ENCODE measurements at places on chromosomes 11 and 22.

DNA sequence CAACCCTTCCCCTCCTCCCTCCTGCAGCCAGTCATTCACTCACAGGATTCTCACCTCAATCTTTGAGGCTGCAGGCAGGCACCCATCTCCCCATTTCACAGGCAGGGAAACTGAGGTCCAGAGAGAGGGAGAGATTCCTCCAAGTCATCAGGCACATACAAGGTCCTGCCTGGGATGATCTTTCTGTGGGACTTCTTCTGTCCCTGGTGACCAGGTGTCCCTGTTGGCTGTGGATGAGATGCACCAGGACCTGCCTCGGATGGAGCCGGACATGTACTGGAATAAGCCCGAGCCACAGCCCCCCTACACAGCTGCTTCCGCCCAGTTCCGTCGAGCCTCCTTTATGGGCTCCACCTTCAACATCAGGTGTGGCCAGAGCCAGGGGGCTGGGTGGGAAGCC is 7.8 kb downstream of the FTH1 start:
- no peak for DNase-seq

- no peak for DNase-seq
Observed at GRCh38 chr22:38138961-38139360, 28.5 kb upstream of the BAIAP2L2 start.

- no peak for DNase-seq
Observed at GRCh38 chr22:39361496-39361895, 11.7 kb downstream of the SYNGR1 start.

DNA sequence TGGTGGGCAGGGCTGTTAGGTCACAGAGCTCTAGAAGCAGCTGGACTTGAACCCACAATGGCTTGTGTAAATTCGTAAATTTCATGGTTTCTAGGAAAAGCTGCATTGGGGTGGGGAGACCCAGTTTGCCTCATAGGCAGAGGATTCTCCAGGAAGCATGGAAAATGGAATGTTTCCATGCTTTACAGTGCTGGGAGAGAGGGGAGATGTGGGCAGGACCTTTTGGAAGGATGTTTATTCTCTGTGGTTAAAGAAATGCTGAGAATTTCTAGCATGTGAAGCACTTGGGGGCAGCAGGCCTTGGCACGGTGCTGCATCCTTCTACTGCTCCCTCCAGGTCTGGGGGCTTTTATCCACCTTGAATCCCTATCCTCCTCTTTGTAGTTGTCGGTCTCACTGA is 46.3 kb downstream of the TRAF6 start:
- no peak for DNase-seq

GRCh38 chr11:77569676-77570070 is 20.1 kb upstream of the AQP11 start:
- DNase-seq, result no peak

DNA sequence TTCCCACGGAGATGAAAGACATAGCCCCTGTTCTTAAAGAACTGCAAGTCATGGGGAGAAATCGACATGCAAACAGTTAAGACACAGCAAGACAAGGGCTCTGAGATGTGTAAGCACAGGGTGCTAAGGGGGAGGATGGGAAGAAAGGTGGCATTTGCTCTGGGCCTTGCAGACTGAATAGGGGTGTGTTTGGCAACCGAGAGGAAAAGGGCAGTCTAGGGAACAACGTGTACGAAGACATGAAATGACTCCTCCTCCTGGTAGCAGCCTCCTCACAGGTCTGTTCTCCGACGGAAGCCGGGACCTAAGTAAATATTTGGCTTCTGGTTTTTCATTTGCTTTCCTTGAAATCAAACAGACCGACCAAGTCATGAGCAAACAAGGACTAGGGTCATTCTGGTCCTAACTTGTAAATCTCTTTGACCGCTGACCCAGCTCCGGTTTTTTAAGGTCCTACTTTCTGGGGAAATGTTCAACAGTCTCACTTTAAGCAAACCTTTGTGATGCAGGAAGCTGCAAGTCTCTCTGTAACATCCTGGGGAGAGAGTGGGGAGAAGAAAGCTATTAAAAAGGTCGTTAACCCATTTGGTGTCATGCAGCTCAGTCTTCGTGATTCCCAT is 19.7 kb downstream of the NNMT start:
- no peak for DNase-seq

DNA sequence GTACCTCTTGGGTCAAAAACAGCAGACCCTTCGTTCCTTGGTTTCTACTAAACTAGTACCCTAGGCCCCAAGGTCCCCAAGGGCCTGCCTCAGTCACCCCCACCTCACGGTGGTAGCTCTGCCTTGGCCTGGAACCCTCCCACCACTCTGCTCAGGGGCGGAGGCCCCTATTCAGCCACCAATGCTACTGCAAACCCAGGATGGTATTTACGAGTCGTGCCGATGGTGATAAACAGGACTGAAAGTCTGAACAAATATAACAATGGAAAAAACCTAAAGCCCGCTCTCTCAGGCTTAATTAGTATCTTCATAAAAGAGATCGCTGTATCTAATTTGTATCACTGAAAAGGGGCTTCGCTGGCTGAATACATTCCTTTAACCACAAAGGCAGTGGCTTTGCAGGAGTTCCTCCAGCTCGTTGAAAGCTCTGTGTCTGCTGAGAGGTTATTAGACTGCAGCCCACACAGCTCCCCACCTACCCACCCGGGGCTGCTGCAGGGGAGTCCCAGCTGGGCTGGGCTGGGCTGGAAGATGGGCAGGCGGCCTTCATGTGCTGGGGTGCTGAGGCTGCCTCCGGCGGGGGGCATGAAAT is 15.2 kb downstream of the SHISAL1 start:
- no peak for DNase-seq

DNA sequence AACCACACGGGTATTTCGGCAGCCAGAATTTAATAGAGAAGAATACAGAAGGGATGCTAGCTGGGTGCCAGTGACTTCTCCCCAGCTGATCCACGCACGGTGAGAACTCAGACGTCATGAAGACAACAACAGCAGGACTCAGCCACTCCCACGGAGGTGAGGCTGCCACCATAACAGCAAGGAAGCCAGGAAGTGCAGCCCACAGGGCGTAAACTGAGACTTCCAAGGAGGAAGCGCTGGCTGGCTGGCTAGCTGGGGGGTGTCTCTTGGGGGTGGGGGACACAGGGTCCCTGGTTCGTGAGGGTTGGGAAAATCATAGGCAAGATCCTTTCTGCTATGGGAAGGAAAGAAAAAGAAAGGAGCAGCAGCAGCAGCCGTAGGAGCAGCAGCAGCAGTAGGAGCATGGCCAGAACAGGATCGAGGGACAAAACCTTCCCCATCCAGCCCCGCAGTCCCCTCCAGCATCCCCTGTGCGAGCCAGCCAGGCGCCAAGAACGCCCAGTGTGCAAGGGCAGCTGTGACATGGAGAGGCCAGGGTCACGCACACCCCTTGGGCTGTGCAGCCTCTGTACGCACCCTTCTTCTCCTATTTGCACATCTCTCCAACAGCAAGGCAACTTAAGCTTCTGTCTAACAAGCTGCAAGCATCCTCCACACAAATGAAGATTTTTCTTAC is 49.6 kb upstream of the SHANK2 start:
- no peak for DNase-seq
